ENCODE measurements at places on chromosomes 2 and 18. TPM values are rescaled to one million over a fixed set of nuclear protein-coding genes. Genes with fewer than 3 reads are reported as not detected.

KLHL30 gene
- 3.3 TPM for total RNA-seq

CERKL gene
- total RNA-seq: not detected

TCF23 gene
- total RNA-seq: 0.20 TPM

RAB27B gene
- 10.5 TPM for total RNA-seq

CDH19 gene
- 4.5 TPM for total RNA-seq

LGALSL gene
- total RNA-seq: 46.4 TPM

PLA2R1 gene
- 11.3 TPM for total RNA-seq

ZNF521 gene
- total RNA-seq: 35.3 TPM

DNA sequence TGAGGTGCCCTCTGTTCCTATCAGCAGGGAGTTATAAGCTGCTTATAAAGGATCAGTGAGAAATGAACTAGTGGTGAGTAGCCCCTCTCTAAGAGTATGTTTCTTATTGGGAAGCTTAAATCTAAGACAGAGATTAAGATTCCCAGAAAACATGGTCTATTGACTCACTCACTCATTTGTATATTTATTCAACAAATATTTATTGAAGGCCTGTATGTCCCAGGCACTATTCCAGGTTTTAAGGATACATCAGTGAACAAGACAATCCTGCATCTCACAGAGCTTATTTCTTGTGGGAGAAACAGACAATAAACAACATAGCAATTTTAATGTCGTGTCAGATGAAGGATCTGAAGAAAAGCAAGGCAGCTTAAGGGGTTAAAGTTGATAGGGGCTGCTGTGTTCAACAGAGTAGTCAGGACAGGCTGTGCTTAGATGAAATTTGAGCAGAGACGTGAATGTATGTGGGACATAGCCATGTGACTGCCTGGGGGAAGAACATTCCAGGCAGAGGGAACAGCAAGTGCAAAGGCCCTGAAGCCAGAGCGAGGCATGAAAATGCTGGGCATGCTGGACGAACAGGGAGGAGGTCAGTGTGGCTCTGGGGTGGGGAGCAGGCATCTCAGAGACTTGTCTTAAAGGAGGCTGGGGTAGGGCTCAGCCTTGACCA is 14.8 kb upstream of the PSD4 start:
- no peak for DNase-seq

DNA sequence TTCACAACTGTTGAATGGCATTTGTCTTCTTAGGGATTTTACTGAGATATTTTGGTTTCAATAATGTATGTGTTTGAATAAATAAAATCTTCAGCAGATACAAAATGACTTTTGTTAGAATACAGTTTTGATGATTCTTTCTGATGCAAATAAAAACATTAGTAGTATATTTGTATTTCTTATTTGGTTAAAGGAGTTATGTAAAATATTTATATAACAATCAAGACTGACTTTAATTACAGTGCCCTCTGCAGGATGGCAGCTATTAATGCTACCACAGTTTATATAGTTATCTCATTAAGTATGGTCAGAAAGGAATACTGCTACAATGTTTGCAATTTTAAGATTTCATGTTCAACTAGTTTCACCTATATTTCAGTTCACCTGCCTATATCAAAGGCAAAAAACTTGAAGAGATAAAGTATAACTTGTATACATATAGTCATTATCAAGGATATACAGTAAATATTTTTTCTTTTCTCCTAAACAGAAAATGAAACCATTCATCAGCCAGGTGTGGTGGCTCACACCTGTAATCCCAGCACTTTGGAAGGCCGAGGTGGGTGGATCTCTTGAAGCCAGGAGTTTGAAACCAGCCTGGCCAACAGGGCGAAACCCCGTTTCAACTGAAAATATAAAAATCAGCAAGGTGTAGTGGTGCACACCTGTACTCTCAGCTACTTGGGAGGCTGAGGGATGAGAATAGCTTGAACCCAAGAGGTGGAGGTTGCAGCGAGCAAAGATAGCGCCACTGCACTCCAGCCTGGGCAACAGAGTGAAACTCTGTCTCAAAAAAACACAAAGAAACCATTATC is 19.8 kb downstream of the ARL5A start:
- DNase-seq: no peak

DNA sequence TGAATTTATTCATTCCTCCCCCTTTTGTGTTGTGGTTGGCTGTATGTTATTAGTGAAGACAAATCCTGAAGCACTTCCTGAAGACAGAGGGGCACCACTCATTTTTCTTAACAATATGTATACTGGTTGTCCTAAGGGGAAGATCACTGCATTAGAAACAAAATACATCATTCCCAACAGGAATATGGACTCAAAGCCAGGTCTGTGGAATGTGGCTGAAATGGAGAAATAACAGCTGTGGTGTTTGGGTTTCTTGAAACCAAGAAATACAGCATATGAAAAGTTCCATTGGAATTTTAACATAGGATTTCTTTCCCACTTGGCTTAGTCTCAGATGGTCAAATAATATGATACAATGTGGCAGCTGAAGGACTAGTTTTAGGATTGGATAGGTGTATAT is 267.6 kb downstream of the KCNE4 start:
- DNase-seq: no peak

- DNase-seq: no peak
Observed at GRCh38 chr2:175462246-175462645, 280.7 kb upstream of the ATP5MC3 start.

DNA sequence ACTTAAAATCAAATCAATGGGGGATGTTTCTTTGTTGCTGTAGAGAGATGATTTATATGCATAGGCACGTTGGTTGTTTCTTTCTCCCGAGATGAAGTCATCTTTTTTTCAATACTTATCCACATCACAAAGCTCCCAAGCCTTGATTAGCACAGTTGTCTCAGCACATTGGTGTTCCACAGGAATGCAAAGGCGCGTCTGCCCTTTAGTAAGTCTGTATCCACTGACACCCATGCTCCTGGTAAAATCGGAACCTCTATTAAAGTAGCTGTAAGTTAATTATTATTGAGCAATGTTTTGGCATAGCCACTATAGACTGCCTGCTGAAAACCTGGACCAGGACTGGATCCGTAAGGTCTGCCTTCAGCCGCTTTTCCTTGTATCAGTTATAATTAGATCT is 77.6 kb upstream of the RBM44 start:
- DNase-seq: no peak

GRCh38 chr2:21118302-21118920 is 5.4 kb upstream of the TDRD15 start:
- peak; percentile 1 for DNase-seq

DNA sequence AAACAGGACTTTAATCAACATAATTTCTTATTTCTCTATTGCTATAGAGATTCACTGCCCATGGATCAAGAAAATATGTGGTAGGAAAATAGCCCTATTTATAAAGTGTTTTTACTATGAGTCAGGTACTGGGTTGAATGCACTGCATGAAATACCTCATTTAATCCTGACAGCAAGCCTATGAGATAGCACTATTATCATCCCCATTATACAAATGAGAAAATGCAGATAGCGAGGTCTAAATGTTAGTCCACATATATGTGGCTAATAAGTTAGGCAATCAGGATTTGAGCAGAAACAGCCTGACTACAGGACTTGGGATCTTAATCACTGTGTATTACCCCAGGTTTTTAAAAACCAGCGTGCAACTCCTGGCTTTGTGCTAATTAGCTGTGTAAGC is 8.5 kb upstream of the LYPD1 start:
- DNase-seq: no peak

GRCh38 chr2:140863713-140864112 is 1267.1 kb downstream of the LRP1B start:
- peak; percentile 17 for DNase-seq

- DNase-seq: no peak
Observed at GRCh38 chr2:64123740-64124139, 20.5 kb downstream of the PELI1 start.

- DNase-seq: no peak
Observed at GRCh38 chr2:39228413-39229209, 15.2 kb downstream of the CDKL4 start.

DNA sequence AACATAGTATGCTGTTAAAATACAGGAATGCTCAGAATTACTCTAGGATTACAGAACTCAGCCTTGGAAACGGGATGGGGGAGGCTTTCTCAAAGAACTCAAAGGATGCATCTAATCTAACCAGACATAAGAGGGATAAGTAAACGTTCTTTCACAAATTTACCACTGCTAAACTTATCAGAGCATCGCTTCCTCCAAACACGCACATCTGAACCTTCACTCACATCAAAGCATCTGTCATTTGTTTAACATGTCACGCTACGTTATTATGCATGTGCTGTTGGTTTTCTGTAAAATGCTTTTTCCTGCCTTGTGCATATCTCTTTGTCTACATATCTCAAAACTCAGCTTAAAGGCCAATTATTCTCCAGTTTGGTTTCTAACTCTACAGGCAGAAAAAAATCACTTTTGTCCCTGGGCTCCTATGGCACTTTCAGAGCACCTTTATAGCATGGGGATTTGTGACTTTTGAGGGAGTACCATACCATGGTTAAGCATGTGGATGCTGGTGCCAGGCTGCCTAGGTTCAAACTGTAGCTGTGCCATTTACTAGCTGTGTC is 106.7 kb upstream of the FSHR start:
- DNase-seq: no peak

GRCh38 chr2:220147161-220148038 is 520.0 kb downstream of the SLC4A3 start:
- no peak for DNase-seq

DNA sequence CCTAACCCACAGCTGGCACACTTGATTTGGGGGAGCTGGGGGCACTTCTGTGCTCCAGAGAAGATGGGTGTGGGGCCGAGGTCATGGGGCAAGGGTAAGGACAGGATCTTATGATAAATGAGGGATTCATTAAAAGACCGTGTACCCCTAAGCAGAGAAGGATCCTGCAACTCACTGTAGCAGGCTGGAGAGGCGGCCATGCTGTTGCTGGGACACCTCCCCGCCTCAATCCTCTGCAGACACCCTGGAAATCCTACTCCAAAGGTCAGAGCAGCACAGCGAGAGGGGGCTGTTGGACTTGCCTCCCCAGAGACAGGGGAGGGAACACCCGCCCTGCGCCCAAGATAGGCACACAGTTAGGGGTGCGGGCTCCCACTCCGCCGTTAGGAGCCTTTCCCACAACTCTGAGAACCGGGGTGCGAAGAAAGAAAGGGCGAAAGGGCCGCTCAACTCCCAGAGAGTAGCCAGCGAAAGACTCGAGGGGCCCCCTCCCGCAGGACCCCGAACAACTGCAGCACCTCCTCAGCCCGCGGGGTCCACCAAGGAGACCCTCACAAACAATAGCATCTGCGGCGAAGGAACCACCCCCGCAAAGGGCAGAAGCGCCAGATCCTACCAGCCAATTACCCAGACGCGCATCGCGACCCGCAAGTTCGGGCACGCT is 1.4 kb downstream of the PARD6G start:
- DNase-seq: no peak

DNA sequence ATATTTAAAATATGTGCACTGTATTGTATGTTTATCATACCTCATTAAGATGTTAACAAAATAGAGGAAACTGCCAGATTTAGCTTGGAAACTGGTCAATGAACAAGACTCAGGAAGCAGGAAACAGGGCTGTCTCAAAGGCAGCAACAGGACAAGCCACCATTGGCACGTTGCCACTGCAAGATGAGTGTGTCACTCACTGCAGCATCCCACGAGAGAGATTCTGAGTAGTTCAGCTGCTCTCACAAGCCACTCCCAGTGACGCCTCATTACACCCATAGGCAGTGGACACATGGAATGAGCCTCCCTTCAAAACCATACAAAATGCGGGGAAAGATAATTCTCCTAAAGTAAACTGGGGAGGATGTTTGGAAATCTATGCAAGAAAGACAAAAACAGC is 181.9 kb upstream of the DLGAP1 start:
- peak; percentile 7 for DNase-seq

DNA sequence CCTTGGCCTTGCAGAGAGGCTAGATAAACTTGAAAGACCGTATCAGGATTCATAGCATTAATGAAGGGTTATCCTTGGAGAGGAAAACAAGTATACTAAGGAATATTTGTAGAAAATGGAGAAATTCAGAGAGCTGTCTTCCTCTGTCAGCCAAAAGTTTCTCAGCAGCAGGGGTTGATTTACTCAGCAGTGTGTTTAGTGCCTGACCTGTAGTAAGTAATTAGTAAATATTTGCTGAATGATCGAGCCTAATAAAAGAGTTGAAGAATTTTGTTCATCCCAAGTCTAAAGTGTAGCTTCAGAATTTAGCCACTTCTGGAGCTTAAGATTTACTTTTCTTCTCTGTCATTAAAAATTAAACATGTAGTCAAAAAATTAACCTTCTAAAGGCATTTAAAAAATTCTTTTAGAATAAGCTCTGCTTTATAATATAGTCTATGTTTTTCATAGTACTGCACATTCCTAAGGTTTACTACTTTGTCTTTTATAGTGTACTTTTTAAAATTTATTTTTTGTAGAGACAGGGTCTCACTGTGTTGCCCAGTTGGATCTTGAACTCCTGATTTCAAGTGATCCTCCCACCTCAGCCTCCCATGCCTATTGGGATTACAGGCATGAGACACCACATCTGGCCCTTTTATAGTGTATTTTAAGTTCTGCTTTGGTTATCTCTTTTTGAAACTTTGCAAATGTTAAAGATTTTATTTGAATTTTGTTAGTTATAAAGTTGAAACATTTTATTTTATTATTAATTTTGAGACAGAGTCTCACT is 138.4 kb upstream of the MYO3B start:
- DNase-seq: no peak

GRCh38 chr18:321865-322467 is 54.1 kb upstream of the THOC1 start:
- DNase-seq: no peak

DNA sequence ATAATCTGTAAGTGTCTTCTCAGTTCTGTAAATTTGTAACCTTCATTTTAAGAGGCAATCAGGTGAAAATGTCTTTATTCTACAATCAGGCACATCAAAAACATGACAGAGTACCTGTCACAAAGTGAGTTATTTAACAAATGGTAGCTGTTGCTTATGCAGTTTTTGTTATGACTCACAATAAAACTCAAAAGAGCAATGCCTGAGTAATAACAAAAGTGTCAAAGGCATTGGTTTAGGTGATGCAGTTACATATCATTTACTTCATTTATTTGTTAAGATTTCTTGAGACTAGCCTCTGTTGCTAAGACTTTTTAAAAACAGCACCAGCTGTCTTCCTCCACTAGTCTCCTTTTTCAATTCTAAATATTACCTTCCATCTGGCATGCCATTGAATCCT is 177.8 kb downstream of the KIAA1328 start:
- DNase-seq: no peak

- no peak for DNase-seq
Observed at GRCh38 chr2:228373191-228373590, 191.7 kb upstream of the SPHKAP start.

DNA sequence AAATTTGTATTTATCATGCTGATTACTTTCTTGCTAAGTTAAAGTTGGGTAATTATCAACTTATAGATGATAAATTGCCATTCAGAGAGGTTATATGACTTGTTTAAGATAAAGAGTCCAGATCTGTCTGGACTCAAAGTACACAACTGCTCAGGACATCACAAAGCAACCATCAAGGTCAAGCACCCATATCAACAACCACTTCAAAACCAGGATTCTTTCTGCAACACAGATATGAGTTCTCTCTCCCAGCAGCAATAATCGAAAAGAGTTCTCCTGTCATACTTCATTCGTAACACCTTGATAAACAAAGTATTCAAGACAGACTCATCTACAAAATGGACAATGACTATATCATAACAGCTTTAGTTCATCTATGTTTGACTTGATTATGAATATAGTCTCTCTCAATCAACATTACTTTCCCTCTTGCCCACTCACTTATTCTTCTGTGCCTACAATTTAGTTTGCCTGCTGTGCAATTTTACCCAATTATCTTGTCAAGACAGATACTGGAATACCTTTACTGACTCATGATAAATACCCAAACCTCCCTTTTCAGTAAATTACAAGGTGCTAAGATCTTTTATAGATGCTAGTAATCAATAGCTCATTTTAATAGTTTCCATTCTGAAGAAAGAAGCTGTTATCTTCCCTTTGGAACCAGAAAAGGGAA is 281.8 kb downstream of the NBAS start:
- DNase-seq: no peak

All from skin of body (tissue), 3 donors.